ENCODE measurements at places on chromosomes 7 and 10.

DNA sequence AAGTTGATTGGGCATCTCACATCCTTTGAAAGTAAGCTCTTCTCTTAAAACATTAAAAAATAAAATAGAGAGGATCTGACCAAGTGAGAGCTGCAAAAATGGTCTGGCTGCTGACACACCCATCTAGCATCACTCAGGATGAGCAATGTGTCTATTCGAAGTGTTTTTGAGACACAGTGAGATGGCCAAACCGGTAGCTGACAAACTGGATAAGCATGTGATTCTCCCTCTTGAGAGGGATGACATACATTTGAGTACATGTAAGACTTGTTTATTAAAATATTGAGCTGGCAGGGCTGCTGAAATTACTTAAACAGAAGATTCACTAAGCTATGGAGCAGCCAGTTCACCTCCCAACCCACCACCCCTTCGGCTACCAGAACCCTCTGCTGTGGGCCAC, 333.9 kb downstream of the ADRA2A start:
- no peak for DNase-seq

DNA sequence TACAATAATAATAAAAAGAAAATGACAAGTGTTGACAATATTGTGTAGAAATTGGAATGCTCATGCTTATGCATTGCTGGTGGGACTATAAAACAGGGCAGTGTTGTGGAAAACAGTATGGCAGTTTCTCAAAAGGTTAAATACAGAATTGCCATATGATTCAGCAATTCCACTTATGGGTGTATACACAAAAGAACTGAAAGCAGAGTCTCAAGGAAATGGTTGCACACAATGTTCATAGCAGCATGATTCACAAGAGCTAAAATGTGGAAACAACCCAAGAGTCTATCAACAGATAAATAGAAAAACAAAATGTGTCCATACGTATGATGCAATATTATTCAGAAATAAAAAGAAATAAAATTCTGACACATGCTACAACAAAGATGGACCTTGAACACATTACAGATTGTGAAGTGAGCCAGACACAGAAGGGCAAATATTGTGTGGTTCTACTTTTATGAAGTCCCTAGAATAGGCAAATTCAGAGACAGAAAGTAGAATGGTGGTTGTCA, 64.8 kb upstream of the GRM8 start:
- DNase-seq = no peak

GRCh38 chr7:108097703-108098102, 32.5 kb downstream of the LAMB4 start:
- DNase-seq = no peak

GRCh38 chr10:120727001-120727400, 124.2 kb upstream of the WDR11 start:
- DNase-seq = no peak

GRCh38 chr7:90761584-90761983, 165.5 kb downstream of the CDK14 start:
- no peak for DNase-seq

DNA sequence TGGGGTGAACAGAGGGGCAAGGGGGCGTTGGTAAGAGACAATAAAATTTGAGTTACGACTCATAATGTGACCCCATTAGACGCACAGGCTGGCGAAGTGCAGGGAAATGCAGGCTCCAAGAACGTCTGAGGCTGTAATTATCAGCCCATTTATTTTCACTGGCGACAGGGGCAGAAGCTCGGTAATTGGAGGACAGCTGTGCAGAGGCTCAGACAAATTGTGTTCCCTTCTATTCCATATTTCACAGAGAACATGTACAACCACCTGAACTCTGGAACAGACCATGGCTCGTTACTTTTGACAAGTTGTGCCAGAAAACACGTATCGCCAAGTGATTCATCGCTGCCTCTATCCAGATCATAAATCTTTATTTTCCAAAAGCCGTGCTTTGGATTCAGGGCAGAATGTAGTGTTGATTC, 137.3 kb upstream of the FRMD4A start:
- no peak for DNase-seq

DNA sequence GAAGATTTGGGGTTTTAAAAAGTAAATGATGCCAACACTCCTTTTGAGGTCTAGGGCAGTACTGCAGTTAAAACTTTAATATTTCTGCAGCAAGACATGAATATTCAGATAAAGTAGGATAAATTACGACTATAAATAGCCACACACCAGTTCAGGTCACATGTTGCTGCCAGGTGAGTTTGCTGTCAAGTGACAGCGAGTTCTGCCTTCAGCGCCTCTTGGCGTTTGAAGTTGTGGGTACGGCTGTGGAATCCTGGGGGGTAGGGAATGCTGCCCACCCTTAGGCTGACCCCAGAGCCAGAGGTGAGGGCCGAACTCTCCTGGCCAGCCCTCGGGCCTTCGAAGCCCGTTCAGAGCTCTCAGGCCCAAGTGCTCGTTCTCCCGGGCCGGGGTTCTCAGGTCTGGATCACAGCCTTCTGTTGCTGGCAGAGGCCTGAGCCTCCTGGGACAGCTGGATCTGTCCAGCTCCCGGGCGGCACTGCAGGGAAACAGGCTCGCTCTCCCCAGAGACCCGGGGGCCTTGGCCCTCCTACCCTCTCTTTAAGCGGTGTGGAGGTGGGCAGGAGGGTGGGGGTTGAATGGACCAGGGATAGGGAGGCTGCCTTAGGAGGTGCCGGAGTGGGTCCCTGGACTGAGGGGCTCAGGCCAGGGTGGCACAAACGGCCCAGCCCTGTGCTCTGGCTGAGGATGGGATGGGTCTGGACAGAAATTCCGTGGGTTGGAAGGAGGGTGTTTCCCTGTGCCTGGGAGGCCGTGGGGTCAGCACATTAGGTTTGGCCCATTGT, 5.4 kb downstream of the BRI3 start:
- DNase-seq = no peak

- DNase-seq = no peak
Measured at GRCh38 chr7:50962281-50962883, 179.7 kb upstream of the GRB10 start.
